ENCODE measurements at places on chromosomes 3 and 15.

DNA sequence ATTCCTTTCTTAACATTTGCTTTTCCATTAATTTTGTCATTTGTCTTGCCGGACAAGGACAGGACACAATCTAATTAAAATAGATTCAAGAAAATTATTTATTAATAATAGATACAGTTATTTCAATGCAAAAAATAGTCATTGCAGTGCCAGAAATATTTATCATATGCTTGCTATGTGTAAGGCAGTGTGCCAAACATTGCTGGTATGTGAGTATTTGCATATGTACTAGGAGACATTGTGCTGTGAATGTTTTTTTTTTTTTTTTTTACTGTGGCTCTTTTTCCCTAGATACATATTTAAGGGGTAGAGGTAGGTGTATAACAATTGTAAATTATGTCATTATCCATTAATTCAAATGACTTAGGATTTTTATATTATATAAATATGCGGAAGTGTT, 23.3 kb downstream of the SPRED1 start:
- DNase-seq: no peak

DNA sequence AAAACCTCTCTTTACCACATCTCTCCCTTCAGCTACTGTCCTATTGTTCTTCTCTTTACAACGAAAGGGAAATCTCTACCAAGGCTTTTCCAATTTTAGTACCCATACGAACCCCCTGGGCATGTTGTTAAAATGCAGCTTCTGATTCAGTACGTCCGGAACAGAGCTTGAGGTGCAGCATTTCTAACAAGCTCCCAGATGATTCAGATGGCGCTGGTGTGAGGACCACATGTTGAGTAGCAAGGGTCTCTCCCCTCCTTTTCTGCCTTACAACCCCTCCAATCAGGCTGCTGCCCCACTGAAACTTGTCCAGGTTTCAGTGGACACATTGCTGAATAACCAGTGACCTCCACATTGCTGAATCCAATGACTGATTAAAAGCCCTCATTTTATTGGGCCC, 177.1 kb upstream of the FEZF2 start:
- no peak for DNase-seq

DNA sequence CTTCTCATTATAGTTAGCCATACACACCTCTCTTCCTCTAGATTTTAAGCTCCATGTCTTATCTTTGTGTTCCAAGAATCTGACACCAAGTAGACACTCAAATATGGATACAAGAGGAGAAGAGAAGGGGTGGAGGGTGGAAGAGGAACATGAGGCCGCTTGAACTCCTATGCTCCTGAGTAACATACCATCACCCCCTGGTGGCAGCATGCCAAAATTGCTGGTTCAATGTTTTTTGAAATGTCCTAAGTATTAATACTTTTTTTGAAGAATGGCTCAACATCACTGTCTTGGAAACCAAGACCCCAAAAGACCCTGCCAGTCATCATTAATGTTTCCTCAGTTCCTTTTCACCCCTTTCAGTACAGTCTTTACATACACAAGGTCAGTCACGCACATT, 71.8 kb upstream of the HACD2 start:
- no peak for DNase-seq

GRCh38 chr3:46236294-46237054, 5.8 kb upstream of the CCR3 start:
- no peak for DNase-seq

- DNase-seq: no peak
Observed at GRCh38 chr3:194756460-194756779, 70.7 kb downstream of the FAM43A start.

- DNase-seq: no peak
Observed at GRCh38 chr15:91968610-91969009, 115.1 kb downstream of the SLCO3A1 start.

GRCh38 chr3:188003188-188004171, 150.5 kb upstream of the LPP start:
- no peak for DNase-seq

DNA sequence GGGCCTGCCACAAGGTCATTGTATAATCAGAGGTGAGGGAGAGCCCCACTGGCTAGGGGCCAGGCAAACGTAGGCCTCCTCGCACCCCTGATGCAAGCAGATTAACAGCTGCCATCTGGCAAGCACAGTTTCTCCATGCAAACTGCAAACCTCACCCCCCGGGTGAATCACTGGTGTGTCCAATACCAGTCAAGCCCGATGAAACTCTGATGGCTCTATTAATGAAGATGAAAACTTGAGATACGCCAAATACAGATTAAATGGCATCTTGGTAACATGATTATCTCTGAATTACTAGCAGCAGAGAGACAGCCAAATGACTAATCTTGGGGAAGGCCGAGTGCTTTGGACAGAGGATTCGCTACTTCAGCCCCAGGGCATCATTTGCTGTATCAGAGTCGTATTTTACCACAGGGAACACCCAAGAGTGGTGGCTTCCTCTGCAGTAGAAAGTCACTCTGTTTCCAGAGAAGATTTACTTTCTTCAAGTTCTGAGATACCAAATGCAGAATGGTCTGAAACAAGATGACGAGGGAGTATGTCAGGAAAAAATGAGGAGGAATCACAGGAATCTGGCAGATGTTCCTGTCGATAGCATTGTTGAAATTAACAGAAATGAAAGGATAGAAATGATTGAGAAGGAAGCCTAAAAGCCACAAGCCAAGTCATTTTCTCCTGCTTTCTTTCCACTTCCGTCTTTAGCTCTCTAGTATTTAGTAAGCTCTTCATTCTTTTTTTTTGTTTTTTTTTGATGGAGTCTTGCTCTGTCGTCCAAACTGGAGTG, 96.2 kb upstream of the NR2F2 start:
- DNase-seq: no peak

DNA sequence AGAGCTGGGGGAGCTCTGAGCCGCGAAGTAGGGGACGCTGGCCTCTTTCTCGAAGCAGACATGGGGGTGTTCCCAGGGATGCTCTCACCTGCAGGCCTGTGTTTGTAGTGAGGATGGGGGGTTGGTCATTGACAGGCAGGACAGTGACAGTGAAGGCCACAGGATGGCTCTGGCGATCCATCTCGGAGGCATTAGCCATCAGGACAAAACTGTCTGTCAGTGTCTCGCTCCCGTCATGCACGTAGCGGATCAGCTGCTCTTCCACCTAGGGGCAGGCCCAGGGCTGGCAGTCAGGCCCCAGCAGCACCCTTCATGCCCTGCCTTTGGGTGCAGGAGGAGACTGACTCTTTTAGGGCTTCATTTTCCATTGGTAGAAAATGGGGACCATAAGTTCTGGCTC, 28.0 kb downstream of the CSPG4 start:
- DNase-seq: no peak

DNA sequence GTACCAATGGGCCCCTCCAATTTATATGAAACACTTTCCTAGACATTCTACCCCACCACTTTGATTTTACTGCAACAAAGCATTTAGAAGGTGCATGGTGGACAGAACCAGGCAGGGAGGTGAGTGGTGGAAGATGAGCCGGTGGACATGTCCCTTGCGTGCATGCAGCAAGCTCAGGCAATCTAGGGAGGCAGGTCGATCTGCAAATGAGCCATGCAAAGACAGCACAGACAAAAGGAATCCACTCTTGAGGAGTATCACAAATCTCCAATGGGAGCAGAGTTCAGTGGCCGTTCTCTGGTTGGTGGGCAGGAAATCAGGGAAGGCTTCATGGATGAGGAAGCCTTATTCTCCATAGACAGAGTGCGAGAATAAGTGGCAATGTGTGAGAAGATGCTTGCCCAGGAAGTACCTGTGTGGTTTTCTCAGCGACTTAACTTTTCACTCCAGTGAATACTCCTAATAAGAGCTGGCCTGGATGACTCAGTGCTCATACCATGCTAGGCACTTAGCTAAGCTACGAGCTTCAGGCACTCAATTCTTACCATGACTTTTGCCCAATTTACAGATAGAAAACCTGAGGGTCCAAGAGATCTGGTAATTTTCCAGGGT, 152.5 kb downstream of the FOXP1 start:
- no peak for DNase-seq

DNA sequence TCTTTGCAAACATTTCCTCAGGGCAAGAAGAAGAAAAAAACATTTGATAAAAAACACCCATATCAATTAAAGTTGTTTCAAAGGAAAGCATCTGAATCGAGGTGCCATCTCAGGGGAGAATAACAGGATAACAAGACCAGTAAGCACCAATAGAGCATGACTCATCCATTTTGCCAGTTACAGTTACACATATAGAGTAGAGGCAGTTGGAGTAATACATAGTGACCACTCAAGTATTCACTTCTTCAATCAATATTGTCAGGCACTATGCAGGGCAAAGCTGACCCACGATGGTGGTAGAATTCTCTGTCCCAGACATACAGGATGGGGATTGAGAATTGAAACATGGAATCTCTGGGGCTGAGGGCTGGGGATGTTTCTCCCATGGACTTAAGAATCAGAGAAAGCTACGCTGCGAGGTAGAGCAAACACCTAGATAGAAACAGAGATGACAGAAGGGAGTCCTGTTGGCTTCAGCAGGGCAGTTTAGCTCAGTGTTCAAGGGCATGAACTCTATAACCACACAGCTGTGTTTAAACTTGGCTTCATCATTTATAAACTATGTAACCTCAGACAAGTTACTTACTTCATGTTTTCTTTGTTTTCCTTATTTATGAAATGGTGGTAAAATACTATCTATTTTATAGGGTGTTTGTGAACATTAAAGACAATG, 186.4 kb upstream of the NANOGP8 start:
- DNase-seq: no peak

GRCh38 chr15:64045774-64046420, 388 bp downstream of the DAPK2 start:
- no peak for DNase-seq
